ENCODE measurements at places on chromosomes 2 and 18.

GRCh38 chr2:11850082-11850481 lies 103.7 kb downstream of the LPIN1 start:
- no peak for DNase-seq

DNA sequence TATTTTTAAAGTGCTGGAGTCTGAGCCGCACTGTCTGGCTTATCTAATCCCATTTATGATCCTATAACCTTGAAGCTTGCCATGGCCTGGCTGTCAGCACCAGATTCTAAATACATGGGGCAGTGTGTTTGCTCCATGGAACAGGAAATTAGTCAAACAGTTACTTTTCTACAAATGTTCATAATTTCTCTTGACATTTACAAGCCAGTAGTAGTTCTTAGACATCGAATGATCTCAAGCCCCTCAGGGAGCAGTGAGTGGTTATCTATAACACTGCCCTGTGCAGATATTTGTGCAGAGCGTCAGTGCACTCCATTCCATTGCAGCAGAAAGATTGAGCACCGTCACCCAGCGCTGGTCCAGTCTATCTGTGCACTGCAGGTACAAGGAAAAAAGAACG lies 205.2 kb downstream of the AGPS start:
- DNase-seq = no peak

GRCh38 chr2:215611609-215612386 lies 175.9 kb upstream of the FN1 start:
- no peak for DNase-seq

DNA sequence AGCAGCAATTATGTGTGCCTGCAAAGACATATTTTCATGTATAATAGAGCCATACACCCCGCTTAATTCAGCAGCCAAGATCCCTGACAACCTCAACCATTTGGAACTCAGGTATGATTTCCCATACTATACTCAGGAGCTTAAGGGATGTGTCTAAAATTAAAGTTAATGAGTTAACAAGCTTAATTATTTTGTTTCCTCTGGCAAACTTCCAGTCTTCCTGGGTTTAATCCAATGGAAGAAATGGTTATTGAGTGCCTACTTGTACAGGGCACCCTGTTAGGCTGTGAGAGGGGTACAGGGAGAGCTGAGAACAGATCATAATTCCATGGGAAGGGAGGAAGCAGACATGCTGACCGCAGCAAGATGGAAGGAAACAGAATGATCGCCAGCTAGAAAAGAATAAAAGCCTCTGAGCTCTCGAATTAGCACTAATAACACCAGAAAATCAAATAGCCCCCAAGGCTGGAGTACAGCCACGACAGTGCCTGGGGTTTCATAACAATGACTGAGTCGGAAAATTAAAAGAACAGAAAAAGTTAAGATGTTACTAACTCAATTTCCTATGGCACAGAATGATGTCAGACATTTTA lies 20.8 kb upstream of the CEP68 start:
- DNase-seq = no peak

Data from SHP77 treated with DMSO at 0.1 percent for 48 hours (cell line).